Stimulated activated CD4-positive, alpha-beta T cell treated with anti-CD3 and anti-CD28 coated beads, TNF-alpha, amount 100 ng/mL, for 1 hour (primary cell): ENCODE measurements at places on chromosomes 11 and 22.

GRCh38 chr22:24706054-24706453, 68.5 kb downstream of the PIWIL3 start:
- no peak for DNase-seq

- DNase-seq: no peak
These were observed 74.7 kb downstream of the SC5D start for GRCh38 chr11:121367001-121367843.

GRCh38 chr11:94655291-94655690, 88.1 kb downstream of the PIWIL4 start:
- DNase-seq: no peak

DNA sequence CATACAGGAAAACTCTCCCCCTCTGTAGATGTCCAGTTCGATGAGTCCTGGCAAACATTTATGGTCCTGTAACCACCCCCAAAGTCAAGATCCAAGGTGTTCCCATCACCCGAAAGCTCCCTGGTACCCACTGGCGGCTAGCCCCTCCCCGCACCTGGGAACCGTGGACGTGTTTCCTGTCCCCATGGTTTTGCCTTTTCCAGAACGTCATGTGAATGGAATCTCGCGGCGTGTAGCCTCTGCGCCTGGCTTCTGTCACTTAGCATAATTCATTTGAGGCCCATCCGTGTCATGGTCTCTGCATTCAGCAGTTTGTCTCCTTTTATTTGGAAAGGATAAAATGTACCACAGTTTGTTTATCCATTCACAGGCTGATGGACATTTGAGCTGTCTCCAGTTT, 106.3 kb downstream of the KCNQ1 start:
- DNase-seq: no peak

- DNase-seq: no peak
These were observed 51.3 kb upstream of the LARGE1 start for GRCh38 chr22:33971561-33971961.

- no peak for DNase-seq
These were observed 5.6 kb downstream of the PICK1 start for GRCh38 chr22:38062791-38063190.

DNA sequence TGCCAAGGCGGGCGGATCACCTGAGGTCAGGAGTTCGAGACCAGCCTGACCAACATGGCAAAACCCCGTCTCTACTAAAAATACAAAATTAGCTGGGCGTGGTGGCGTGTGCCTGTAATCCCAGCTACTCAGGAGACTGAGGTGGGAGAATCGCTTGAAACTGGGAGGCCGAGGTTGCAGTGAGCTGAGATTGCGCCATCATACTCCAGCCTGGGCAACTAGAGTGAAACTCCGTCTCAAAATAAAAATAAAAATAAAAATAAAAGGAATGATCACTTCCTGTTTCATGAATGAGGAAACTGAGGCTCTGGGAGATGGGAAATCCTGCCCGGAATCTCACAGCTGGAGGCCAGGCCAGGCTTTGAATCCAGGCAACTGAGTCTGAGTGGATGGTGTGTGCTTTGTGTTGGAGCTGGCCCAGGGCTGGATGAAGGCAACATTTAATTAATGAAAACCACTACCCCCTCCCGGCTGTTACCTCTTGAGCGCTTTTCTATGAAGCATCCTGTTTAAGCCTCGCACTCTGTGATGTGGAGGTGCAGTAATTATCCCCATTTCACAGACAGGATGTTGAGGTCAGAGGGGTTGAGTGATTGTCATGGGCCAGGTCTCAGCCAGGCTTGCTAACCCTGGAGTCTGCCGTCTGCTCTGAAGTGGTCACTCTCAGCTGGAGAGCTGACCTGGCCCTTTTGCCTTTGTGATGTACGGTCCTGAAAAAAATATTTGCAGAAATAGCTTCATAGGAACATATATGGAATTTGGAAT, 27.8 kb downstream of the LRP5 start:
- DNase-seq: no peak

GRCh38 chr11:67071420-67072284, 15.0 kb downstream of the RHOD start:
- peak; percentile 33 for DNase-seq

GRCh38 chr11:78961937-78962701, 387.5 kb upstream of the NARS2 start:
- DNase-seq: no peak
